ENCODE measurements at places on chromosomes 11 and 22.
A peak's percentile ranks its signal among the peaks of the same experiment; 100 is the strongest.

DNA sequence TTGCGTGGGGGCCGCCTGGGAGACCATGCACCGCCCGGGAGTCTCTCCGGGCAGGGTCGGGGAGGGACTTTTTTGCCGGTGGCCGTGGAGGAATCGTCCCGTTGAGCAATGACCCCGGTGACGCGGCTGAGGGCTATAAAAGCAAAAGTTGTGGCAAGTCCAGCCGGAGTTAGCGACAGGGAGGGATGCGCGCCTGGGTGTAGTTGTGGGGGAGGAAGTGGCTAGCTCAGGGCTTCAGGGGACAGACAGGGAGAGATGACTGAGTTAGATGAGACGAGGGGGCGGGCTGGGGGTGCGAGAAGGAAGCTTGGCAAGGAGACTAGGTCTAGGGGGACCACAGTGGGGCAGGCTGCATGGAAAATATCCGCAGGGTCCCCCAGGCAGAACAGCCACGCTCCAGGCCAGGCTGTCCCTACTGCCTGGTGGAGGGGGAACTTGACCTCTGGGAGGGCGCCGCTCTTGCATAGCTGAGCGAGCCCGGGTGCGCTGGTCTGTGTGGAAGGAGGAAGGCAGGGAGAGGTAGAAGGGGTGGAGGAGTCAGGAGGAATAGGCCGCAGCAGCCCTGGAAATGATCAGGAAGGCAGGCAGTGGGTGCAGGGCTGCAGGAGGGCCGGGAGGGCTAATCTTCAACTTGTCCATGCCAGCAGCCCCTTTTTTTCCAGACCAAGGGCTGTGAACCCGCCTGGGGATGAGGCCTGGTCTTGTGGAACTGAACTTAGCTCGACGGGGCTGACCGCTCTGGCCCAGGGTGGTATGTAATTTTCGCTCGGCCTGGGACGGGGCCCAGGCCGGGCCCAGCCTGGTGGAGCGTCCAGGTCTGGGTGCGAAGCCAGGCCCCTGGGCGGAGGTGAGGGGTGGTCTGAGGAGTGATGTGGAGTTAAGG lies at the start of gene NEAT1:
NEAT1 (plus strand) TSS at position 166 of the 883 bp plus-strand sequence.
- peak within 1 kb of the TSS; percentile 97 for H3K4me3 ChIP-seq
- peak; percentile 97 for DNase-seq
- no peaks in the 10 kb centered on the region for H3K4me1 ChIP-seq
- peak within 1 kb of the TSS; percentile 99 for H3K27ac ChIP-seq

- no peaks in the 10 kb centered on the region for H3K27me3 ChIP-seq
- no peaks in the 10 kb centered on the region for H3K4me1 ChIP-seq
- no peak for DNase-seq
These were observed 34.5 kb upstream of the TEF start for GRCh38 chr22:41347066-41347859.

DNA sequence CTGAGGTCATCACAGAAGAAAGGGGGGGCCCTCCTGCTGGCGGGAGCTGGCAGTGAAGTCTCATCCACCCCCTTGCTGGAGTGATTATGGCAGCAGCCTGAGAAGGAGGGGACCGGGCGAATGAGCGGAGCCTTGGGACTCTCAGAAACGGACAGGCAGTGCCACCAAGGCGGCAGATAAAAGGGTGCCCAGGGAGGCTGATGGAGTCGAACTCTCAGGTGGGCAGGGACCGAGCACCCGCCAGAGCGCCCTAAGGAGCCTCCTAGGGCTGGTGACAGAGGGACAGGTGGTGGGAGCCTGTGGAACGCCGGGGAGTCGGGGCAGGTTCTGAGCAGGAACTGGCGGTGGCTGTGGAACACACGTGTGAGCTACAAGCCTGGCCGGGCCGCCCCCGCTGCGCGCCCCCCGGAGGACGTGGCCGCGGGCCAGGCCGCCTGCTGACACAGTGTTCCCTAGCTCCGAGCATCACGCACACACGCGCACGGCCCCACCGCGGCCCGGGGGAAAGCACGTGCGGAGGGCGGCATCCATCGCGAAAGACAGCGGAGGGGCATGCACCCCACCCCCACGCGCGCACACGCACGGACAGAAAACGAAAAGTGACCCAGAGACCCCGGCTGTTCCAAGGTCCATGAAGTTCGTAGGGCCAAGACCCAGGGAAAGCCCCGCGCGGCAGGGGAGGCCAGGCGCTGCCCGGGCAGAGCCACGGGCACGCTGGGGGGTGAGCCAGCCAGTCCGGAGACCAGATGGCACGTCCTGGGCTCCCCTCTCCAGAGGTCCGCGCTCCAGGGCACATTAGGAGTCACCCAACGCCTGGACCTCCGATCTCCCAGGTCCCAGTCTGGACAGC lies 1.0 kb downstream of the VWCE start:
- peak; percentile 58 for DNase-seq
- no peaks in the 10 kb centered on the region for H3K4me1 ChIP-seq
- H3K36me3 ChIP-seq = no peaks in the 10 kb centered on the region

DNA sequence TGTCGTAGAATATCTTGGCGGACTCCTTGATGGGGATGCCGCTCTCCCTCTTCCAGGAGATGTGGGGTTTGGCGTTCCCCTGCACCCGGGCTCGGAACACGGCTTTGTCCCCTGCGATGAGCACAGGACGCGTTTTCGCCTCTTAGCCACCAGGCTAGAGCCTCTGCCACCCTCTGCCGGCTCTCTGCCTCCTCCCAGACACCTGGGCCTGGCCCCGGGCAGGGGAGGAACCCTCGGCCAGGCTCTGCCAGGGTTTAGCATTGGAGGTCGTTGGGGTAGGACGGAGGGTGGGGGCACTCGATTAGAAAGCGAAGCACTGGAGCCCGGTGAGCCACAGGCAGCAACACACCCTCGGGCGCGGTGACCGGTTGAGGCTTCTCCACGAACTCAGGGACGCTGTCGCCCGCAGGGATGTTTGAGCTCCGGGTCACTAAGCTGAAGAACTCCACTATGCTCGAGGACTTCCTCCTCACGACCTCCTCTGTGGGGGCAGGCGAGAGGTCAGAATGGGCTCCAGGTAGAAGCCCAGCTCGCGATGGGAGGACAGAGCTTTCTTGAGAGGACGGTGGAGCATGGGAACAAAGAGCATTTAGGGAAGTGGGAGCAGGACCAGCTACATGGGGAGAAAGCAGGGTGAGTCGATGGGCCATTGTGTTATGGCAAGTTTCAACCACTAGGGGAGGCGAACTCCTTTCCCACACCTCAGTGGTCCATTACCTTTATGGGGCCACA lies 4.3 kb downstream of the IGSF22 start:
- H3K36me3 ChIP-seq = no peaks in the 10 kb centered on the region
- H3K27ac ChIP-seq = peak overlapping the region; percentile 38
- no peaks in the 10 kb centered on the region for H3K27me3 ChIP-seq
- no peaks in the 10 kb centered on the region for H3K4me1 ChIP-seq
- DNase-seq = no peak

- no peak overlapping the region for H3K4me3 ChIP-seq
- DNase-seq = no peak
- H3K4me1 ChIP-seq = peaks cover 10% of the 10 kb centered on the region
- peaks cover 4% of the 10 kb centered on the region for H3K36me3 ChIP-seq
- H3K27me3 ChIP-seq = no peaks in the 10 kb centered on the region
- H3K27ac ChIP-seq = peak overlapping the region; percentile 67
These were observed 82.6 kb downstream of the MICAL2 start for GRCh38 chr11:12192794-12193514.

DNA sequence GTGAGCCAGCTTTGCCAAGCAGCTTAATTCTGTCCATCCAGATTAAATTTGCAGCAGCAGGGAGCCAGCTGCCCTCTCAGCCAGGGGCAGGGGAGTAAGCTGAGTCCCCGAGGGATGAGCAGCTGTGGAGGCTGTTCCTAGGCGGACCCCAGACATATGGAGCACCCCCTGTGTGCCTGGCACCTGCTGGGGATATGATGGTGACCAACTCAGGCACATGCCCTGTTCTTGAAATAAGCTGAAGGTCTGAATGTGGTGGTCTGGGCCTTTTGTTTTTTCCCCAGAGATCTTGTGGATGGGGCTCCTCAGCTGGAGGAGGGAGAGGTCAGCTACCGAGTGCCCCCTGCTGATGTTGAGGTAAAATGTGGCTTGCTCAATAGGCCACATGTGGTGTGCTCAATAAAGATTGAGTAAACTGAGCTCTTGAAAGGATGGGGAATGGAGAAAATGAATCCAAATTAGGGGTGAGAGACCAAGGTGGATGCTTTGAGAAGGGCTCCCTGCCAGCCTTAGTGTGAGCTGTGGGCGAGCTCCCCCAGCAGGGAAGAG lies 103.3 kb upstream of the NNMT start:
- no peaks in the 10 kb centered on the region for H3K27me3 ChIP-seq
- peaks cover 6% of the 10 kb centered on the region for H3K36me3 ChIP-seq
- H3K4me1 ChIP-seq = peaks cover 3% of the 10 kb centered on the region
- no peak for DNase-seq
- no peak overlapping the region for H3K4me3 ChIP-seq

GRCh38 chr11:82405421-82405820 lies 328.2 kb downstream of the FAM181B start:
- H3K36me3 ChIP-seq = no peaks in the 10 kb centered on the region
- H3K27ac ChIP-seq = no peak overlapping the region
- no peaks in the 10 kb centered on the region for H3K27me3 ChIP-seq
- no peak overlapping the region for H3K4me3 ChIP-seq
- no peaks in the 10 kb centered on the region for H3K4me1 ChIP-seq
- no peak for DNase-seq

DNA sequence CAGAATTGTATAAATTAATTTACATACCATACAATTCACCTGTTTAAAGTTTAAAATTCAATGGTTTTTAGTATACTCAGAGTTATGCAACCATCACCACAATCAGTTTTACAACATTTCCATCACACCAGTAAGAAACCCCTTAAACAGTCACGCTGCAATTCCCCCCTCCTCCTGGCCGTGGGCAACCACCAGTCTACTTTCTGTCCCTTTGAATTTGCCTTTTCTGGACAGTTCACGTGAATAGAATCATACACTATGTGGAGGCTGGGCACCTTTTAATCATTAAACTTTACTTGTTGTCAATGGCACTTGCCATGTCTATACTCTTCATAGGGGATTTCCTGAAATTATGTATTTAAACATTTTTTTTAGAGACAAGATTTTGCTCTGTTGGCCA lies 20.1 kb upstream of the SWAP70 start:
- no peak overlapping the region for H3K4me3 ChIP-seq
- H3K36me3 ChIP-seq = no peaks in the 10 kb centered on the region
- no peak overlapping the region for H3K27ac ChIP-seq
- no peaks in the 10 kb centered on the region for H3K27me3 ChIP-seq

DNA sequence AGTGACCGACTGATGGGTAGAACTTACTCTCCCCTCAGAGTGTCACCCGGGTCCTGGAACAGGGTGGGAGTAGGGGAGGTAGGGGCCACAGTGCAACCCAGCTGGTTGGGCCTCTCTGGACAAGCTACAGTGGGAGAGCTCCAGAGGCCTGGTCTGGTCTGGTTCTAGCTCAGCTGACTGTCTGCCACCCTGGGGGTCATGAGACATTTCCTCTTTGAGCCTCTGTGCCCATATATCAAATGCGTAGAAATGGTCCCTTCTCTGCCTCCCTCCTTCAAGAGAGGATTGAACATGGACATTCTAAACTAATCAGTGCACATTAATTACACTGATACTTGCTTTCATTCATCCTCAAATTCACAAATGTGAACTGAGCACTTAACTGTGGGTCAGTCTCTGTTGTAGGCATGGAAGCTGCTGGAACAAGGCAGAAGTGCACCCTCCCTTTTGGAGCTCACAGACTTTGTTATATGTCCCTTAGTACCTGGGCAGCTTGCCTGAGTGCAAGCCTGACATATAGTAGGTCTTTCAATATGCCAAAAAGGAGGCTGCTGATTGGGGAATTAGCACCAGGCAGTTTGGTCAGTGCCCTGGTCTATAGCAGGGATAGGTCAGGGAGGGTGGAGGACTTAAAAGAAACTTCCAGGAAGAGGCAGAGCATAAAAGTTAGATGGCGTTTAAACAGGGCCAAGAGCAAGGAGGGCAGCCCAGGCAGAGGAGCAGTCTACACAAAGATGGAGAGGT lies 25.7 kb downstream of the ARHGEF17 start:
- peak overlapping the region; percentile 11 for H3K27ac ChIP-seq
- H3K4me1 ChIP-seq = peaks cover 14% of the 10 kb centered on the region
- no peaks in the 10 kb centered on the region for H3K27me3 ChIP-seq
- no peaks in the 10 kb centered on the region for H3K36me3 ChIP-seq
- no peak overlapping the region for H3K4me3 ChIP-seq

- no peak overlapping the region for H3K27ac ChIP-seq
- no peaks in the 10 kb centered on the region for H3K27me3 ChIP-seq
- no peak for DNase-seq
- no peaks in the 10 kb centered on the region for H3K36me3 ChIP-seq
- no peaks in the 10 kb centered on the region for H3K4me1 ChIP-seq
These were observed 7.4 kb downstream of the IGLL5 start for GRCh38 chr22:22894740-22895731.

DNA sequence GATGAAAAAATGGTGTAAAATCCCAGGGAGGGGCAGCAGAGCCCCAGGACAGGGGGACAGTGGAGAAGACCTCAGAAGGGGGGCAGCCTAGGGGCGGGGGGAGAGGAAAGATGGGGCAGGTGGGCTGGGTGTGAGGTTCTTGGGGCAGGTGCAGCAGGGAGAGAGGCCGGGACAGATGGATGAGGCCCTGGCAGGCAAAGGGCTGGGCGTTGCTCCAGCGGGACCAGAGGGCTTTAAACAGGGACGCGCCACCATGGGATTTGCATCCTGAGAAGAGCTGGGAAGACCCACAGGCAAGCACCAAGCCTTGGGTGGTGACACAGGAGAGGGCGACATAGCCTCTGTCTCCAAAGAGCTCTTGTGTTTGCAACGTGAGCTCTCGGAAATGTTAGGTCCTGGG lies 1342.8 kb downstream of the TBC1D22A start:
- no peaks in the 10 kb centered on the region for H3K4me1 ChIP-seq
- H3K36me3 ChIP-seq = no peaks in the 10 kb centered on the region
- H3K4me3 ChIP-seq = no peak overlapping the region
- no peak for DNase-seq
- no peaks in the 10 kb centered on the region for H3K27me3 ChIP-seq

- H3K36me3 ChIP-seq = no peaks in the 10 kb centered on the region
- no peaks in the 10 kb centered on the region for H3K4me1 ChIP-seq
- no peak overlapping the region for H3K27ac ChIP-seq
- no peaks in the 10 kb centered on the region for H3K27me3 ChIP-seq
- no peak overlapping the region for H3K4me3 ChIP-seq
These were observed 19.6 kb upstream of the ATXN10 start for GRCh38 chr22:45651931-45652528.

- no peak for DNase-seq
- H3K36me3 ChIP-seq = peaks cover 4% of the 10 kb centered on the region
- no peak overlapping the region for H3K27ac ChIP-seq
- H3K4me1 ChIP-seq = no peaks in the 10 kb centered on the region
These were observed 20.1 kb downstream of the SMARCB1 start for GRCh38 chr22:23806837-23807236.

- DNase-seq = no peak
- no peaks in the 10 kb centered on the region for H3K4me1 ChIP-seq
- no peak overlapping the region for H3K4me3 ChIP-seq
- H3K27me3 ChIP-seq = no peaks in the 10 kb centered on the region
- no peak overlapping the region for H3K27ac ChIP-seq
These were observed 492.9 kb upstream of the KIRREL3 start for GRCh38 chr11:127493330-127494022.

All from aorta (tissue), 5 donors.